Stimulated activated CD4-positive, alpha-beta T cell treated with anti-CD3 and anti-CD28 coated beads, Interleukin-4, amount 100 ng/mL, for 48 hours (primary cell): ENCODE measurements at places on chromosomes 13 and 19.

DNA sequence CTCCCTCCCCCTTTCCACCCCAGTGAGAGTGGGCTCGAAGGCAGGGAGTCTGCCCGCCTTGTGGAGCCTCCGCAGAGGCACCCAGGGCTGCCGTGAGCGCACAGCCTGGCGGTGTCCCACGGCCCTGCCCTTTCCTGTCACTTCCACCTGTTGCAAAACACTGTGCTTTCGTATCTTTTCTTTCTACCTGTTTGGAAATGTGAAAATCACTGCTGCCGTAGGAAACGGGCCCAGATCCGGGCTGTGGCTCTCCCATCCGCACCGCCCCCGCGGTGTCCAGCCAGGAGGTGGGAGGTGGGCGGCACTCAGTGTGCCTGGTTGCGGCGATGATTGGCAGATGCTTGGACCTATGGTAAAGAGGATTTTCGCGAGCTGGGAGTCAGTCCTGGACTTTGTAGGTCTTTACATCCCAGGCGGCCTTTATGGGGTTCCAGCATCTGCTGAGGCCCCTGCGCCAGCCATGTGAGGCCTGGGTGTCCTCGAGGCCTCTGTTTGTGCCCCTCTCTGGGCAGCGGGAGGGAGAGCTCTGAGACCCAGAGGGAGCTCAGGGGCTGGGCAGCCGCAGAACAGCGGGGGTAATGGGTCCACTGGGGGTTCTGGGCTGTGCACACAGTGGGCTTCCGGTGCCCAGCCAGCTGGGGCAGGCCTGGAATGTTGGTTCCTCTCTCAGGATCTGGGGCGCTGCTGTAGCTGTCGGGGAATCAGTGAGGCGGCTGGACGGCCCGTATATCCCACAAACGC is 6.1 kb downstream of the STK11 start:
- no peak for DNase-seq

DNA sequence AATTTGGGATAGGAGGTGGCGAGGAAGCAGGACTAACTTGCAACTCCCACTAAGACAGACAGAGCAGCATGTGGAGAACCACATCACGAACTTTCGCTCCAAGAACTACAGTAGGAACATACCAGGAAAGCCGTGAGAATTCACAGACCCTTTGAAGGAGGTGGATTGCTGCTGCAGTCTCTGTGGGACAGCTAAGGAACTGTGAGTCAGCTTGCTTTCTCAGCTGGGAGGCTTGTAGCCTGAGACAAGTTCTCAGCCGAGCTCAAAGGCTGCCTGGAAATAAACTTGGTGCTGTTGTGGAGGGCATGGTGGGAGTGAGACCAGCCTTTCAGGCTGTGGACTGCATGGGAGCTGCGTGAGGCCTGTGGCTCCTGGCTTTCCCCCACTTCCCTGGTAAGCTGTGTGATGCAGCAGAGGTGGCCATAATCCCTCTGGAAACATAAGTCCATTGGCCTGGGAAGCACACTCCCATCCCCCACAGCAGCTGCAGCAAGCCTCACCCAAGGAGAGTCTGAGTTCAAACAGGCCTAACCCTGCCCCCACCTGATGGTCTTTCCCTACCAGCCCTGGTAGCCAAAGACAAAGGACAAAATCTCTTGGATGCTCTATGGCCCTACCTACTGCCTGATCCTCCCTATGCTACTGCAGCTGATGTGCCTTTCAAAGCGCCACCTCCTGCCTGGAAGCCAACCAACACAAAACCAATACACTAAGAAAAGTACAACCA is 441.1 kb upstream of the HTR2A start:
- no peak for DNase-seq

- DNase-seq = no peak
Measured at GRCh38 chr13:102642475-102642874, 45.7 kb downstream of the TPP2 start.

GRCh38 chr19:3404324-3405260 is 38.2 kb downstream of the NFIC start:
- DNase-seq = no peak

- no peak for DNase-seq
Measured at GRCh38 chr19:51417810-51418157, 342 bp upstream of the SIGLEC10 start.

DNA sequence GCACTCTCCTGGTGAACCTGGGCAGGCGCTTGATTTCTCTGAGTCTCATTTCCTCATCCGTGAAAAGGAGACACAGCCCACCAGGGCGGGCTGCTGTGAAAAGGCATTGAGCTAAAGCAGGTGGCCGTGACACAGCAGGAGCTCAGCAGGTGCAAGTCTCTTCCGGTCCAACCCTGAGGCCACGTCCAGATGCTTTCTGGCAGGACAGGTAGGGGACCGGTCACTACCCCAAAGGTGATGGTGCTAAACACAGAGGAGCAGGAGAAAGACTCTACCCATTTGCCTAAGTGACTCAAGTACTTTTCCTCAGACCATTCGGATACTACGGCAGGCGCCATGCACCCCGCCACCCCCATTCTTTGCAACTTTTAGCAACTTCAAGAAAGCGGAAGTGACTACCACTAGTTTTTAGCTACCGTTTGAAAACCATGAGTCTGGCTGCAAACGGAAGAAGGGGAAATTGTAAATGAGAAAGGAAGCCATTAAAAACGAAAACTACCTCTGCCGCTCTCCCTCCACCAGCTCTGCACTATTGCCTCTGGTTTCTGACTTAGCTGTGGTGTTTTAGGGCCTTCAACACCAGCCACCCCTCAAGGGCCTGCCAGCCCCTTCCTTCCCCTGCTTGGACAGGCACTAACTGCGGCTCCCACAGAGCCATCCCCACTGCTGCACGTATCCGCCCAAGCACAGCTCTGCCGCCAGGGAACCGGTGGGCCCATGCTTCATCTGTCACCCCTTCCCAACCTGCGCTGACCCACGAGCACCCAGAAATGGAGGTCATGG is 4.8 kb downstream of the PPP6R1 start:
- peak; percentile 33 for DNase-seq
